ENCODE measurements at places on chromosomes 13 and 19. TPM values are rescaled to one million over a fixed set of nuclear protein-coding genes. Genes with fewer than 3 reads are reported as not detected.

GRCh38 chr13:89695343-89696257 lies 1651.9 kb upstream of the MIR17HG start:
- no peak overlapping the region for H3K4me3 ChIP-seq
- H3K27ac ChIP-seq, result no peak overlapping the region
- no peak for DNase-seq
- H3K27me3 ChIP-seq, result no peaks in the 10 kb centered on the region

SHISA7 gene
- not detected for polyA plus RNA-seq

RDH8 gene
- polyA plus RNA-seq, result not detected

B3GNT8 gene
- polyA plus RNA-seq, result not detected

Data from naive B cell (primary cell).